ENCODE measurements at places on chromosomes 16 and 17. TPM values are rescaled to one million over a fixed set of nuclear protein-coding genes. Genes with fewer than 3 reads are reported as not detected.

Gene FBXW10B
- total RNA-seq = 2.4 TPM

Gene CCL7
- total RNA-seq = not detected

Gene CD300H
- not detected for total RNA-seq

Gene PRSS36
- 1.8 TPM for total RNA-seq

Gene USP6
- 0.22 TPM for total RNA-seq

All from type B pancreatic cell (in vitro differentiated cells).